Activated CD8-positive, alpha-beta T cell treated with anti-CD3 and anti-CD28 coated beads, Interleukin-2, amount 10 ng/mL, durations not matched to agents 7 days and 5 days (primary cell): ENCODE measurements at places on chromosomes 5 and 9. TPM values are rescaled to one million over a fixed set of nuclear protein-coding genes. Genes with fewer than 3 reads are reported as not detected.

- H3K4me1 ChIP-seq, result peaks cover 9% of the 10 kb centered on the region
- no peak overlapping the region for H3K4me3 ChIP-seq
- H3K27ac ChIP-seq, result no peak overlapping the region
- no peak for DNase-seq
- no peaks in the 10 kb centered on the region for H3K36me3 ChIP-seq
- peaks cover 22% of the 10 kb centered on the region for H3K27me3 ChIP-seq
Observed at GRCh38 chr9:696332-697323, 144.9 kb upstream of the DMRT1 start.

Gene ADRA1B
- total RNA-seq, result not detected

DNA sequence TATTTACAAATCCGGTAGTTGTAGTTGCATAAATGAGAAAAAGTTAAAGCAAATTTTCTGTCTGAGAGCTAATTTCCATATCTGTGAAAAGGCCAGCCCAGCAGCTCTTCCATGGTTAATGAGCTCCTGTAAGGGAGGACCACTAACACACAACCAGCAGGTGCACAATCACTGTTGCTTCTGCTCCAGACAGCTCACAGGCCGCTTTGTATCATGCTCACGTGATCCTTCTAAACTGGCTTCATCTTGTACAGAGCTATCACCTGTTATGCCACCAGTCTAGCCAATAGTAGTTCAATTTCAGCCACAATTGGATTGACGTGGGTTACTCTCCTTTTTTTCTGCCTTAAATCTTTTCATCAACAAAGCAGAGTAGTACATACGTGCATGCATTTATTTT lies 38.3 kb upstream of the FBXL17 start:
- H3K4me3 ChIP-seq, result no peak overlapping the region
- H3K4me1 ChIP-seq, result no peaks in the 10 kb centered on the region
- H3K36me3 ChIP-seq, result no peaks in the 10 kb centered on the region
- peaks cover 3% of the 10 kb centered on the region for H3K27me3 ChIP-seq
- H3K27ac ChIP-seq, result no peak overlapping the region

Gene IFNA21
- total RNA-seq, result not detected

DNA sequence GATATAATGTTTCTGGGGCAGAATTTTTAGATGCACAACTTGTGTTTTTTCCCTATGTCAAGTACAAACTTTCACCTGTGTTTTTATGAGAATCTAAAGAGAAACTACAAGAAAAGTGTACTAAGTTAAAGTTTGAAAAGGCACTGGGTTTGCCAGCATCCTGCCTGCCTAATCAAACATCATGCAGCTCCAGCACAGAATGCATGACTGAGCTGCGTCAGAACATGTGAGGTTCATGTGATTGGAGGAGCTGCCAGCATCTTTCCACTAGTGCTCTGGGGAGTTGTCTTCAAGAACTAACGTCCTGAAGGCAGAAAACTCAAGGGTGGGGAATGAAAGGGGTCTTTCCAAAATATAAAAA lies 46.1 kb upstream of the RIC1 start:
- H3K4me3 ChIP-seq, result no peak overlapping the region
- peak; percentile 50 for DNase-seq
- H3K4me1 ChIP-seq, result peaks cover 40% of the 10 kb centered on the region
- H3K27ac ChIP-seq, result no peak overlapping the region

Gene PCDHGB2
- 0.13 TPM for total RNA-seq

GRCh38 chr9:30507166-30507565 lies 1877.3 kb upstream of the ACO1 start:
- no peak overlapping the region for H3K27ac ChIP-seq
- DNase-seq, result no peak
- H3K27me3 ChIP-seq, result no peaks in the 10 kb centered on the region
- H3K4me1 ChIP-seq, result no peaks in the 10 kb centered on the region

DNA sequence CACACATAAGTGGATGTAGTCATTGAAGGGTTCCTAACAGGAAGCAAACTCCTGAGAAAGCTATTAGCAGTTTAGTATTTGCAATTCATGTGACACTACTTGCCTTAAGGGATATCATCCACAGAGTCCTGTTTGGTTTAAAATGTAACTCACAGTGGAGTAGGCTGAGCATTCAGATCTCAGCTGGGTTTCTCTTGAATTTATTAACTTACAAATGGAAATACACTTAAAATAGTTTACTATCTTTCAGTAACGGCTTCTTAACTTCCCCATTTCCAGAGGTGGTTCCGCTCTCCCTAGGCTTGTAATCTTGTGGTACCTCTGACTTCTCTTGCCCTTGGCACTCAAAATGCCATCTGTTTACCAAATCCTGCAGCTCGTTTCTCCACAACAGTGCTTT lies 660.7 kb upstream of the ADAMTS16 start:
- no peak overlapping the region for H3K4me3 ChIP-seq
- H3K27ac ChIP-seq, result no peak overlapping the region
- DNase-seq, result no peak
- H3K4me1 ChIP-seq, result no peaks in the 10 kb centered on the region

- peak; percentile 64 for DNase-seq
- no peaks in the 10 kb centered on the region for H3K27me3 ChIP-seq
- H3K27ac ChIP-seq, result peak overlapping the region; percentile 43
- H3K36me3 ChIP-seq, result peaks cover 88% of the 10 kb centered on the region
Observed at GRCh38 chr9:114339130-114339908, 9.7 kb downstream of the ORM2 start.

DNA sequence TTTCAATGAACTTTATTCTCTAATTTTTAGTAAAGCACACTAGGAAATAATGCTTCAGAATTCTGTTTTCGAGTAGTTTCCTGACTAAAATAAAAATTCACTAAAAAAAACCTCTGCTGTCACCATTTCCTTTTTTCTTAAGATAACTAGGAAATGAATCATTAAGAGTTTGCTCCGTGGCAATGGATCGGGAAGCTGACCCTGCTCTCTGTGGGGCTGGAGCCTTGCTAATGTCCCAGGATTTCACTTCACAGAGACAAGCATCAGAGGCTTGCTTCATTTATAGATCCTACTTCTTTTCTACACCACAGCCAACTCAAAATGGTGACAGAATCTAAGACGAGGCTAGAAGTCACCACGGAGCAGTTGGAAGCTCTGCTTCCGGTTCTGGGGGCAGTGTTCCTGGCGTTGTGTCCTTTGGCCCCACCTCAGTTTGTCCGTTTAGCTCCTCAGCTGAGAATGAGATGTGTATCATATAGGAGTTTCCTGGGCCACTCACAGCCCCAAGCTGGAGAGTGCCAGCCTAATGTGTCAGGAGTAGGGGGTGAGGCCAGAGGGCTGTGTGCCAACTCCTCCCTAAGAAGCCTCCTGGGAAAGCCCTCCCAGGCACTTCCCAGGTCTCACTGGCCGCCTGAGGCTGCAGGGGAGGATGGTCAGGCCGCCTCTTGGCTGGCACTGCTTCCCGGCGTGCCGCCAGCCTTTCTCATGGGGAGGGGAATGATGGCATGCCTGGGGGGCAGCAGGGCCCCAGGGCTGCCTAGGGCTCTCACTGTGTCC lies 19.6 kb downstream of the TENT4A start:
- no peaks in the 10 kb centered on the region for H3K27me3 ChIP-seq
- no peak for DNase-seq
- H3K4me3 ChIP-seq, result no peak overlapping the region
- H3K4me1 ChIP-seq, result peaks cover 87% of the 10 kb centered on the region
- no peak overlapping the region for H3K27ac ChIP-seq
- peaks cover 45% of the 10 kb centered on the region for H3K36me3 ChIP-seq

DNA sequence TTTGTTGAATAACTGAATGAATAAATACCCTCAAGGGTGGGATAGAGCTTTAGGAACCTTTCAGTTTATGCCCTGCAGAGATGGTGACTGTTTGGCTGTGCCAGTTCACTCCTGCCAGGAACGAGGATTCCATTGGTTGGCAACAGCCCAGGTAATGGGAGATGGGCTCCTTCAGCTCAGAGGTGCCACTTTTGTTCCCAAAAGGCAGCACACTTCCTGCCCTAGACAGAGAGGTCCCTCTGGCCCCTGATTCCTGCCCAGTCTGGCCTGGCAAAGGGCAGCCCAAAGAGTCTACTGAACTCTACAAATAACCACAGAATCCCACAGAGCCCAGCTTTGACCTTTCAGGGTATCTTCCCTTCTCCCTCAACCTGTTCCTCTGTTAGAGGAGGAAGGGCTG lies 1.6 kb downstream of the C9orf152 start:
- H3K4me3 ChIP-seq, result no peak overlapping the region
- H3K27me3 ChIP-seq, result peaks cover 4% of the 10 kb centered on the region
- H3K4me1 ChIP-seq, result no peaks in the 10 kb centered on the region
- no peak overlapping the region for H3K27ac ChIP-seq
- H3K36me3 ChIP-seq, result no peaks in the 10 kb centered on the region

Gene IL3
- total RNA-seq, result not detected

- no peaks in the 10 kb centered on the region for H3K27me3 ChIP-seq
- DNase-seq, result no peak
- H3K27ac ChIP-seq, result no peak overlapping the region
- peaks cover 2% of the 10 kb centered on the region for H3K4me1 ChIP-seq
- no peaks in the 10 kb centered on the region for H3K36me3 ChIP-seq
- H3K4me3 ChIP-seq, result no peak overlapping the region
Observed at GRCh38 chr5:41048986-41049385, 22.2 kb downstream of the MROH2B start.

DNA sequence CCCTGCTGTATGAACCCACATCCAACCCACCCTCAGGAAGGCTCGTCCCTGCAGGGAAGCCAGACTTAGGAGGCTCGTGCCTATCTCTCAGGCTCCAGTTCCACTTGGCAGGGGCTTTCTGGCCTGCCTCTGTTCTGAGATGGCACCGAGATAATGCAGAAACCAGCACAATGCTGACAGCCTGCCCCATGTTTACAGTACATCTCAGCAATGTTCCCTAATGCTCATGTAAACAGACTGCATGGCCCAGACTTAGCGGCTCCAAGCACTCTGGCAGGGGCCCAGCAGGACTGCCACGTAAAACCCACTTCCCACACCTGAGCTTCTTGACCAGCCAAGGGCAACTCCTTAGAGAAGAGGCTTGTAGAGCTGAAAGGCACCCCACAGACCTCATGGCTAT lies 499.5 kb upstream of the BRINP1 start:
- no peak for DNase-seq
- H3K4me1 ChIP-seq, result no peaks in the 10 kb centered on the region
- H3K27me3 ChIP-seq, result no peaks in the 10 kb centered on the region
- no peak overlapping the region for H3K4me3 ChIP-seq
- H3K27ac ChIP-seq, result no peak overlapping the region
- H3K36me3 ChIP-seq, result no peaks in the 10 kb centered on the region

Gene TMEM171
- not detected for total RNA-seq

DNA sequence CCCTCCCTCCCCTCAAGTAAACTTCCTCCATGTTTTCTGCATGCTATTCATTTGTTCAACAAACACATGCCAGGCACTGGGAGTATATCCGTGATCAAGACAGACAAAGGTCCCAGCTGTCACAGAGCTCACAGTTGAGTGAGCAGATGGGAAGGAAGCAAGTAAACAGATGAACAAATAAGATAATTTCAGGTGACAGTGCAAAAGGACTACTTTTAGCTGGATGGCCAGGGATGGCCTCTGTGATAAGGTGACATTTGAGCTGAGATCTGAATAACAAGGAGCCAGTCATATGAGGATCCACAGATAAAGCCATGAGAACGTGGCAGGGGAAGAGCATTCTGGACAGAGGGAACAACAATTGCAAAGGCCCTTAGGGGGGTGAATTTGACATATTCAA lies 121.7 kb upstream of the RAD23B start:
- no peak for DNase-seq
- H3K4me1 ChIP-seq, result no peaks in the 10 kb centered on the region
- H3K4me3 ChIP-seq, result no peak overlapping the region
- H3K27me3 ChIP-seq, result peaks cover 2% of the 10 kb centered on the region

DNA sequence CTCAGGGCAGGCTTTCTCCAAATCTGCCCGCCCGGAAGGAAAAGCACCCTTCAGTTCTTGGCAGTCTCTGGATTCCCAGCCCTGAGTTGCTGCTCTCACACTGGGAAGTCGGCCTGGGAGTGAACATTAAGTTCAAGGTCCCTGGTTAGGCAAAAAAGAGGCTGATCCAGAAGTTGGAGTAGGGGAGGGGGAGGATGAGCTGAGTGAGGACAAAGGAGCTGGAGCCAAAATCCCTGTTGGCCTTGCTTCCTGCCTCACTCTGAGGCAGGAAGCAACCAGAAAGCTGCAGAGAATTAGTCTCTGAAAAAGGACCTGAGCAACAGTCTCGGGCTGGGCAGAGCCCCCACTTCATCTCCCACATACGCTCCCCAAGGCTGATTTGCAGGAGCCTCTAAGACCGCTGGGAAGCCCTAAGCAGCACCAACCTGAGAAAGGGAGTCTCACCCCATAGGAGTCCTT lies 15.0 kb upstream of the RPS14 start:
- no peaks in the 10 kb centered on the region for H3K36me3 ChIP-seq
- H3K27me3 ChIP-seq, result no peaks in the 10 kb centered on the region
- H3K4me1 ChIP-seq, result peaks cover 18% of the 10 kb centered on the region
- no peak overlapping the region for H3K4me3 ChIP-seq
- H3K27ac ChIP-seq, result no peak overlapping the region
- no peak for DNase-seq

Gene GFI1B
- not detected for total RNA-seq

Gene PLK2
- 2.2 TPM for total RNA-seq

Gene ZFP37
- 0.81 TPM for total RNA-seq

- H3K4me1 ChIP-seq, result no peaks in the 10 kb centered on the region
- DNase-seq, result no peak
- no peaks in the 10 kb centered on the region for H3K36me3 ChIP-seq
- no peak overlapping the region for H3K27ac ChIP-seq
- no peak overlapping the region for H3K4me3 ChIP-seq
Observed at GRCh38 chr5:2205185-2205585, 322.5 kb upstream of the IRX4 start.

GRCh38 chr5:61089351-61089750 lies 72.9 kb downstream of the SMIM15 start:
- H3K27me3 ChIP-seq, result no peaks in the 10 kb centered on the region
- peaks cover 7% of the 10 kb centered on the region for H3K36me3 ChIP-seq
- DNase-seq, result no peak
- no peaks in the 10 kb centered on the region for H3K4me1 ChIP-seq
- no peak overlapping the region for H3K4me3 ChIP-seq

GRCh38 chr9:91898451-91899218 lies 51.4 kb downstream of the ROR2 start:
- H3K27me3 ChIP-seq, result peaks cover 48% of the 10 kb centered on the region
- no peak overlapping the region for H3K27ac ChIP-seq
- DNase-seq, result no peak
- peaks cover 4% of the 10 kb centered on the region for H3K4me1 ChIP-seq

Gene ZNF474
- total RNA-seq, result not detected

- H3K27ac ChIP-seq, result no peak overlapping the region
- DNase-seq, result no peak
- peaks cover 78% of the 10 kb centered on the region for H3K4me1 ChIP-seq
Observed at GRCh38 chr5:39158127-39158593, 61.2 kb downstream of the FYB1 start.

DNA sequence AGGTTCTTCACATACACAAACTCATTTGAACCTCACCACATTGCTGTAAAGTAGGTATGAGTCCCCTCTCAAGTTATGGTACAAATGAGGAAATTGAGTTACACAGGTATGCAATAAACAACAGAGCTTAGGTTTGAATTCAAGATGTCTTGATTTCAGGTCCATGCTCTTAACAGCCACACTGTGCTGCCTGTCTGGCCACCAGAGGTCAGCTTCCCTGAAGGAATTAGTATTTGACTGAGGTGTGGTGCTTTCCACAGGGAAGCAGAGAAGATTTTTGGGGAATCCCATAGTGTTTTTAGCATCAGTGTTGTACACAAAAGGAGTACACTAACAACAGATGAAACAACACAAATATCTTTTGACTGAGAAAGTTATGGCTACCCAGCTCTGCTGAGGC lies 94.4 kb upstream of the ITGA1 start:
- peaks cover 20% of the 10 kb centered on the region for H3K4me1 ChIP-seq
- H3K27ac ChIP-seq, result no peak overlapping the region
- H3K27me3 ChIP-seq, result peaks cover 4% of the 10 kb centered on the region
- H3K36me3 ChIP-seq, result no peaks in the 10 kb centered on the region
- no peak overlapping the region for H3K4me3 ChIP-seq
- DNase-seq, result peak; percentile 54

GRCh38 chr9:5586391-5586802 lies 42.5 kb upstream of the RIC1 start:
- H3K27me3 ChIP-seq, result no peaks in the 10 kb centered on the region
- no peak for DNase-seq
- H3K27ac ChIP-seq, result peak overlapping the region; percentile 76
- peaks cover 2% of the 10 kb centered on the region for H3K36me3 ChIP-seq
